ENCODE measurements at places on chromosomes 2 and 18.
A peak's percentile ranks its signal among the peaks of the same experiment; 100 is the strongest.

DNA sequence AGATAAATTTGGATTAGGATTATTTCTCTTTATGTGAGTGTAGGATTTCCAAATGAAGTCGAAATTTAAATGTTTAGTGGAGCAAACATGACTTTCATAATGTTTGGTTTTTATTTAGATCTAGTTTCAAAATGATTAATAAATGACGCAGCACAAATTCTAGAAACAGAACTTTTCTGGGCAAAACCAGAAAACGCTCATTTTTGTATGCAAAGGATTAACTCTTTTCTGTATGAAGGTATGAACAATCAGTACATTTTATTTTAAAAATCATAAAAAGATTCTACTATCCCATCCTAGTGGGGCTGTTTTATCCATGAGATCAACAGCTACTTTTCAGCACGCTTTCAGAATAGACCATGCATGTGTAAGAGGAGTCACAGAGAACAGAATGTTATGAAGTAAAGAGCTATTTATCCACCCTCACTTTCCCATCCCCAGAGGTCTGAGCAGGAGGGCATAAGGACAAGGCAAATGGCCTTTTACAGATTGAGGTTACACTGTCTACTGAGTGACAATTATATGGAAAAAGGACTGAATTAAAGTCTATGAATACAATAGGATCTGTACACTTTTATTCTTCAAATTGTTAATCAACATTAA lies 270.8 kb downstream of the ZEB2 start:
- DNase-seq: no peak

DNA sequence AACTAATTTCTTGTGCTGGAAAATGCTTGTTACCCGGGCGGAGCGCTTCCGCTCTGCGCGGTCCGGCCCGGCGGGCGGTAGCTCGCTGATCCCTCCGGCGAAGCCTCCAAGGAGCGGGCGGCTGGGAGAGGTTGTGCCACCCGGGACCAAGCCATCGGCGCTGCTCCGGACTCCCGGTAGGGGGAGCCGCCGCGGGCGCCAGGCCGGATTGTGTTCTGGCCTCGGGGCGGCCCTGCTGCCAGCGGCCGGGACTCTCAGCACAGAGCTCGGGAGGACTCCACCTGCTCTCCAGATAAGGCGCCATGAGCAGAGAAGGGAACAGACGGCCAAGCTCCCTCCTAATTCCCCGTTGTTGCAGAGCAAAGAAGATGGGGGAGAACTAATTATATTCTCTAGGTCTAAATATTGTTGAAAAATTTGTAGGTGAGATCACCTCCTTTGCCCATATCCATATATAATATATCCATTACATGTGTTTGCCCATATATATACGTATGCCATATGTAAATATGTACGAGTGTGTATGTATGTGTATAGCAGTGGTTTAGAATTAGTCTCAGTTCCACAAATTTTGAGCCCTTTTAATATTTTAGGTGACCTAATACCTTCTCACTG lies 13.8 kb upstream of the SATB2 start:
- DNase-seq: no peak

DNA sequence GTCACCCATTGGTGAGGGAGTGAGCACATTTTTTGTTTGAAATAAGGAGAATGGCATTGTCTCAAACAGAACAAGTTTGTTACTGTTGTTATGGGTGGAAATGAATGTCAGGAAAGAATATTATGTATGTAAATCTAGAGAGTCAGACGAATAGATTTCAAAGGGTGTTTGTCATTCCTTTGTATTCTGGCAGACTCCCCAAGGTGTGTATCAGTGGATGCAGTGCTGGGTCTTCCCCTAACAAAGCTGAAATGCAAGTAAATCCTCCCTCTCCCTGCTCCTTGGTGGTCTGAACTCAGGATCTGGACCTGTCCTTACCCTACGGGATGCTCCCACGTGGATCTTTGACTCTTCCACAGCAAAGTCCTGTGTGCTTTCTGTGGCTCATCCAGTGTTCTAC lies 139.5 kb upstream of the ZNF516 start:
- DNase-seq: no peak

GRCh38 chr18:9858642-9859041 lies 27.1 kb upstream of the TXNDC2 start:
- DNase-seq: no peak

GRCh38 chr2:96147593-96148201 lies 2.5 kb upstream of the DUSP2 start:
- DNase-seq: no peak

DNA sequence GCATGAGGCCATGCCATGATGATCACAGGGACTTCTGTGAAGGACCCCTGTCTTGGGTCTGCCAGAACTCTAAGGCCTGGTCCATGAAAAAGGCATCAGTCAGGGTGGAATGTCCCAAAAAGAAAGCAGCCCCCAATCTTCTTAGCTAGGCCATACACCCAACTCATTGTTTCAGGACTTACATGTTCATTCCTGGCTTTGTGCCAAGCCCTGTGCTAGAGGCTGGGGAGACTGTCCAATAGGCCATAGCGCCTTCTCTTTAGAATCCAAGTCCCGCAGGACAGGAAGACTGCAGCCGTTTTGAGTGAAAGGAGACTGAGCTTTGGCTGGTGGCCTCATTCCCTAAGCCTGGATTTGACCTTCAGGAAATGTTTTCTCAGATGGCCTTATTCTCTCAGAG lies 247.3 kb downstream of the PRKCE start:
- DNase-seq: no peak

DNA sequence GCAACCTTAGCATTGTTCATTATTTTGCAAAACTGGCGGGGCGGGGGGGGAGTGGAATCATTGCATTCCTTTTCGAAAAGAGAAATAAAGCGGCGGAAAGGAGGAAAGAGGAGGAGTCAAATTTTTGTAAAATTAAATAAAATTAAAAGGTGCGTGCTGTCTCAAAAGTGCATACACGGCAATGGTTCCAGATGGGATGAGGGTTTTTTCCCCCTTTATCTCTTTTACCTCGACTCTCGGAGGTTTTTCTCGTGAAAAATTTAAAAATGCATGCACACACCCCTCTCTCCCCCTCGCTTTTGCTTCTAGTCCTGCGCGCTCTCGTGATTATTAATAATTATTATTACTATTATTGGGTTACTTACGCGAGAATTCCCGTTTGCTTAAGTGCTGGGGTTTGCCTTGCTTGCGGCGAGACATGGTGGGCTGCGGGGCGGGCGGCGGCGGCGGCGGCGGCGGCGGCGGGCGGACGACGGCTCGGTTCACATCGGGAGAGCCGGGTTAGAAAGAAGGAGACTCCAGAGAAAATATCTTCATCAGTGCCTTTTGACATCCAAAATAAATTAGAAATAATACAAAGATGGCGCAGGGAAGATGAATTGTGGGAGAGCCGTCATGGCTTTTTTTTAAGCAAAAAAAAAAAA lies 481 bp downstream of the BCL11A start:
- no peak for DNase-seq

GRCh38 chr2:229319558-229319957 lies 48.5 kb upstream of the PID1 start:
- no peak for DNase-seq

DNA sequence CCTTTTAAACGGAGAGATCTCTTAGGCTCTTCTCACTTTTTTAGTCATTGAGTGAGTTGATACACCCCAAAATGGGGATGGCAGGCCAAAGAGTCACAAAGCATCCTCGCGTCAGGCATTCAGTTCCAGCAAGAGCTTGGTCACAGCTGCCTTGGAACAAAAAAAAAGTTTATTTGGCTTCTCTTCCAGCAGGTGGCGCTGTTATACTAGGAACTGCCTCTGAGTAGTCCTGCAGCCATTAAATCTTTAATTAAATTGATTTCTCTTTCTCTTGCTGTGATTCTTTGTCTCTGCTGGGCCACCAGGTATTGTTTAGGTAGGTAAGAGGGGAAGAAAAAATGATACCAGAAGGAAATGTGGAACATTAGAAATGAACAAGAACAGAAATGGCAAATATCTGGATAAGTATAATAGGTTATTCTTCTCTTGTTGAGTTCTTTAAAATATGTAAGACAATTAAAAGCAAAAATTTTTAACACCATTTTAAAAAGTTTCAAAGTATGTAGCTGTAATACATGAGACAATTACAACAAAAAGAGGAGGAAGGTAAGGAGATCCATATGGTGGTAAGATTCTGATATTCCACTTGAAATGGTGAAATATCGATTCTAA lies 175.1 kb downstream of the GALNT1 start:
- DNase-seq: peak; percentile 30

DNA sequence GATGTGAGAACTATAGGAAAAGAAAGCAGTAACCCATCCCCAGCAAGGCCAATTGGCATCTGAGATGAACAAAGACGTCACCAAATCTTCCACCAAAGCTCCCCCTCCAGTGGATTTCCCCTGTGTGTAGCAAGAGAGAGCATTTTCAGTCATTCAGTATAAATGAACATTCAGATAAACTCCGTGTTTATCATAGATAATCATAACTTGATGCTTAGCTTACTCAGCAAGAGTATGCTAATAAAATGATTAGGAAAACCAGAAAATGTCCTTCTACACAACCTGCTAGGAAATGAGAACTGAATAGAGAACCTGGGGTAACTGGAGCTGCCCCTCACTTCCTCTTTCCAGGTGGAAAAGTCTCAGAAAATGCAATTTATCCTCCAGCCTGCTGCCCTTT lies 198.0 kb upstream of the CCDC150 start:
- no peak for DNase-seq

DNA sequence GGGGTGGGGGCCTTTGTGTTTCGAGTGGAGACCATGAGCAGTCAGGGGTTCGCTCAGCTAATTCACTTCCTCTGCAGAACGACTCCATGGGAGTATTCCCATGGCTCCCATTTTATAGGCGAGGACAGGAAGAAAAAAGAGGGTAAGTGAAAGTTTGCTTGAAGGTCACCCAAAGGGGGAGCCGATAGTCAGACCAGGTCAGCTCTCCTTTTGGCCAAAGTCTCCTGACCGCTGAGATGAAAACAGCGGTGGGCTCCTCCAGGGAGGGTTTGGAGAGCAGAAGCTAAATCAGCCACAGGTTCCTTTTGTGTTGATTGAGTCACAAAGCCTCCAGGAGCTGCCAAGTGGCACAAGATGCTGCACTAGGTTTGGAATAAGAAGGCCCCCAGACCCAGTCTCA lies 34.1 kb upstream of the CTAGE1 start:
- DNase-seq: no peak
